Hepatocyte (in vitro differentiated cells): ENCODE measurements at places on chromosomes 1 and 21. TPM values are rescaled to one million over a fixed set of nuclear protein-coding genes. Genes with fewer than 3 reads are reported as not detected.

- DNase-seq: no peak
Observed at GRCh38 chr1:235416662-235417049, 49.4 kb downstream of the TBCE start.

- peak; percentile 83 for DNase-seq
Observed at GRCh38 chr1:6423321-6423999, 1.1 kb upstream of the ESPN start.

DNA sequence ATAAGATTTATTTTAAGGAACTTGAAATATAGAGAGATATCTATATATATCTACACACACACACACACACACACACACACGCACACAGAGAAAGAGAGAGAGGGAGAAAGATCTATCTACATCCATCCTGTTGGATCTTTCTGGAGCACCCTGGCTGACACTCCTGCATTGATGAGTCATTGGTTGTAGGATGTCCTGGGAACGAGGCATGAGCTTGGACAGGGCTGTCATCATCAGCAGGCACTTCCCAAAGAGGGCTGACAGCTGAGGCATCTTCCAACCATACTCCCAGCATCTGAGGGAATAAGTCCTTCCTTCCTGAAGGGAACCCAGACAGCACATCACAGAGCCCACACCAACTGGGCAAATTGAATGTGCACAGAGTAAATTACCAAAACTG is 99.1 kb upstream of the ERG start:
- DNase-seq: no peak

DNA sequence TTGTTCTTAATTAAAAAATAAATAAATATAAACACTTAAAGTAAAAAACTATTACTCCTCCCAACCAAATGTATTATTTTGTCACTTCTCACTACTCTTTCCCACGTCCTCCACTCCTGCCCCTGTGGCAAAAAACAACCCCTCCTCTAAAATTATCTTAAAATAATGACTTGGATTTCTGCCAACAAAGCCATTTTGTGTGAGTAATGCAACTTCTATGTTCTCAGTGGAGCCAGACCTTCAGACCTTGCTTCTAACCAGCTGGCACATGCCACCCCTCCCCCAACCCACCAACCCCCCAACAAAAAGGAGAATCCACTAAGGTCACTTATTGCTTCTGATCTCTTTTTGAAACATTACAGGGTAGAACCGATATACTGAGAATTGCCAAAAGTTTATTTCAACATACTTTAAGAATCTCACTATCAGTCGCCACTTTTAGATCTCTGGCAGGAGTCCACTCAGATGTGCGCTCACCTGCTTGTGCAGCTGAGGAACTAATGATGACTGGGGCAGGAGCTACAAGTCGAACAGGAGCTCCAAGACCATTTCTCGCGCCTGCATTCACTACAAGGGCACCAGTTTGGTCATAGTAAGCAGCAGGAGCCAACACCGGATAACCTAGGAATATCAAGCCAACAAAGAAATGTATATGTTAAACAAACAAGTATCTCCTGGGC is 58.3 kb upstream of the SDC3 start:
- peak; percentile 72 for DNase-seq

The RHBDL2 gene
- 0.57 TPM in 1 of 2 replicates, not detected in the other for total RNA-seq

The HSD3B2 gene
- 3.4 and 7.3 TPM in 2 replicates for total RNA-seq

- DNase-seq: no peak
Observed at GRCh38 chr21:38661889-38662568, 143.7 kb upstream of the ETS2 start.

DNA sequence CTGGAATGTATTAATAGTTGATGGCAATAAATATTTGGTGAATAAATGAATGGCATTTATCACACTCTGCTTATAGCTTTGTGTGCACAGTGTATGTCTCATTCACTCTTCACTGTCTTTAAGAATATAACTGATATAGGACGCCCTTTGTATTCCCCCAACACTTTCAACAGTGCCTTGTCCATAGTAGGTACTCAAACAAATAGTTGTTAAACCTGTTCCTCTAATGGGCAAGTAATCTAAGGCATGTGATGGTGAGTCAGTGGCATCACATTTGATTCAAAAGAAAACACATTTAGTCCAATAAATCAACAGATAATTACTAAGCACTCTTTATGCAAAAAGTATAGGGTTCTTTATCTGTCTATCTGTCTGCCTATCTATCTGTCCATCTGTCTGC is 11.2 kb upstream of the RXRG start:
- peak; percentile 20 for DNase-seq

GRCh38 chr1:226034482-226034881 is 28.0 kb upstream of the H3-3A start:
- peak; percentile 62 for DNase-seq

- peak; percentile 86 for DNase-seq
Observed at GRCh38 chr1:41493117-41493536, 8.6 kb upstream of the EDN2 start.

GRCh38 chr1:110012100-110012780 is 22.2 kb upstream of the STRIP1 start:
- DNase-seq: peak; percentile 54

- peak; percentile 74 for DNase-seq
Observed at GRCh38 chr21:26849428-26850115, 4.4 kb upstream of the ADAMTS1 start.

GRCh38 chr1:24341260-24341659 is 22.1 kb downstream of the GRHL3 start:
- DNase-seq: no peak

The LRRC53 gene
- not detected in 2 replicates for total RNA-seq

- DNase-seq: no peak
Observed at GRCh38 chr1:86860020-86860419, 53.9 kb downstream of the SELENOF start.

- DNase-seq: no peak
Observed at GRCh38 chr21:16570856-16571255, 841.1 kb downstream of the USP25 start.

- DNase-seq: no peak
Observed at GRCh38 chr1:116962987-116963639, 38.4 kb upstream of the CD101 start.

GRCh38 chr1:213535679-213536078 is 452.1 kb upstream of the PROX1 start:
- DNase-seq: no peak

The OR6K3 gene
- total RNA-seq: not detected in 2 replicates

The ASPM gene
- 7.6 and 8.2 TPM in 2 replicates for total RNA-seq

- no peak for DNase-seq
Observed at GRCh38 chr1:46496505-46496904, 6.9 kb downstream of the DMBX1 start.

DNA sequence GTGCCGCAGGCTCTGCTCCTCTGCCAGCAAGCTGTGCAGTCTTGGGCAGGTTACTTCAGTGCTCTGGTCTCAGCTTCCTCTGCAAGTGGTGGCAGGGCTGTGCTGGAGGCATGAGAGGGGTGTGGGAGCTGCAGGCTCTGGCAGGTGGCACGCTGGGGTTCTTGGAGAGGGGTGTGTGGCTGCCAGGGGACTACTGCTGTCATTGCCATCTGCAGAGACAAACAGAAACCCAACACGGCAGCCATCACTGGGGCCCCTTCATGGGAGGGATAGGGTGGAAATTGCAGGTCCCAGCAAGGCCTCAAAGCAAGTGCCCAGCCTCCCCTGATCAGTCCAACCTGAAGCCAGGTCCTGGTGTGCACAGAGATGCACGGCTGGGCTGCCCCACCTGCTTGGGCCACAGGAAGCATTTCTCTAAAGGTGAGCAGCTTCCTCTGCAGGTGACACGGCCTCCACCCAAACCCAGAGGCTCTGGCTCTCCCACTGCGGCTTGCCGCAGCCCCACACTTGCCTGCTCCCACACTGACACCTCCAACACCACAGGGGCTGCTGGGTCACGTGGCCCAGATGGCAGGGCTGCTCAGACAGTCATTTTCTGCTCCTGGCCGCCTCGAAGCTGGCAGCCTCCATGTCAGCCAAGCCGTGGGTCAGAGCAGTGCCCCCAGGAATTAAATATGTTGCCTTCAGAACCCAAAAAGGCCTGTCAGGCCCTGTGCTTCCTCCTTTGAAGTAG is 4.1 kb upstream of the COL6A2 start:
- no peak for DNase-seq

GRCh38 chr1:201279313-201279712 is 4.0 kb upstream of the PKP1 start:
- no peak for DNase-seq

The TMEM79 gene
- 3.3 and 3.4 TPM in 2 replicates for total RNA-seq

The IFNLR1 gene
- total RNA-seq: 5.8 and 6.4 TPM in 2 replicates

- no peak for DNase-seq
Observed at GRCh38 chr1:92916899-92917298, 44.4 kb downstream of the DIPK1A start.

The ESPN gene
- 21.4 and 31.1 TPM in 2 replicates for total RNA-seq

GRCh38 chr1:111496398-111496797 is 7.0 kb downstream of the ADORA3 start:
- DNase-seq: no peak

GRCh38 chr1:25786887-25787759 is 12.9 kb upstream of the SELENON start:
- no peak for DNase-seq

The CFAP141 gene
- not detected in 2 replicates for total RNA-seq

DNA sequence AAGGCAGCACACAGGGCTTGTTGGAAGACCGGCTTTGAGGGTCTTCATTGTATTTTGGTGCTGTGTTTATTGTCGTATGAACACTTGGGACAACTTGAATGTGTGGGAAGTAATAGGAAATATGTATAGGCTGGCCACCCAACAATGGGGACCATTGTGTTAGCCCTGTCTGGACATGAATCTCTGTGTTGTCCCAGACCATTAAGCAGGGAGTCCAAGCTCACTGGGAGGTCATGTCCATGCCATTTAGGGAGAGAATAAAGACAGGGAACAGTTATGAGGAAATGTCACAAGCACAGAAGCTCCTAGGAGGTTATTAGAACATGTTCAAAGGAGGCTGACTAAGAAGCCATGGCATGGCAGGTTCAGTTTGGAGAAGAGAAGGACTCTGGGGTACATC is 266.1 kb downstream of the KIF26B start:
- no peak for DNase-seq

DNA sequence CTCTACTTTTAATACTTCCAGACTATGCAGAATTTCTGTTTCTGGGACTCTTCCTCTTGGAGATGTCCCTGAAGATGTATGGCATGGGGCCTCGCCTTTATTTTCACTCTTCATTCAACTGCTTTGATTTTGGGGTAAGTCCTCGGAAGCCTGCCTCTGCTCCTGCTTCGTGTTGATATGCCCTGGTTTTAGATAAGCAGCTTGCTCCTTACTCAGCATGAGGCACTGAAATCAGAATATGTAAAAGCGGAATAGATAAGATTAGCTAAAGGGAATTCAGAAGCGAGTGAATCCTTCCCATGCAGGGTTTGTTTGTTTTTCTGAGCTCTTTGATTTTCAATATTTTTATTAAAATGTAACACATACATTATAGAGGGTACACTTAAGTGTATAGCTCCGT is 234.7 kb downstream of the CACNA1E start:
- DNase-seq: no peak

DNA sequence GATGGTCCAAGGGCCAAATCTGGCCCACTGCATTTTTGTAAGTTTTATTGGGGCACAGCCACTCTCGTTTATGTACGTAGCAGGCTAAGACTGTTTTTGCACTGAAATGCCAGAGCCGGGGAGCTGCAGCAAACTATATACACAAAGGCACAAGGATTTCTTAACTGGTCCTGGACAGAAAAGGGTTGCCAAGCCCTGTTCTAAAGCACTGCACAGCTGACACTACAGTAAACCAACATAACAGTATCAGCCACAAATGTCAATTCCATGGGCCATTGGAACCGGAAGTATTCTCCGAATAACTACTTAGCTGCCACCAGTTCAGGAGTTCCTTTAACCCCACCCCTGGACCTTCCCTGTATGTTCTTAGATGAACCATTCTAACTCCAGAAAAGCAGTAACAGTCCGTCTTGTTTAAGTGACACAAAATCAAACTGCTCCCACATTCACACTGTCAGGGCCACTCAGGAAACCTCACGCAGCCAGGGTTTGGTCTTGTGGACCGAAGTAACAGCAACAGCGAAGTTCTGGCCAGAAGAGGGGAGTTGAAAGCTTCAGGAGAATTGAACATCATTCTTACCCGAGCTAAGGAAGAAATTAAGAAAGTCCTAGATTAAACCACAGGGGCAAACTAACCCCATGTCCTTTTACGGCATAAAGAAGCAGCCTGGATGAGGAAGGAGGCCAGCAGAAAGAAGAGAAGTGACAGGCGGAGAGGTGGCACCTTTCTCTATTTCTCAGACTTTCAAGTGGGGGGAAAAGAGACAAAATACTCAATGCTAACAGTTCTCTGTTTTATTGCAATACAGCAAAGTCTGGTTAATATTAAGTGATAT is 49.2 kb downstream of the COQ8A start:
- no peak for DNase-seq

DNA sequence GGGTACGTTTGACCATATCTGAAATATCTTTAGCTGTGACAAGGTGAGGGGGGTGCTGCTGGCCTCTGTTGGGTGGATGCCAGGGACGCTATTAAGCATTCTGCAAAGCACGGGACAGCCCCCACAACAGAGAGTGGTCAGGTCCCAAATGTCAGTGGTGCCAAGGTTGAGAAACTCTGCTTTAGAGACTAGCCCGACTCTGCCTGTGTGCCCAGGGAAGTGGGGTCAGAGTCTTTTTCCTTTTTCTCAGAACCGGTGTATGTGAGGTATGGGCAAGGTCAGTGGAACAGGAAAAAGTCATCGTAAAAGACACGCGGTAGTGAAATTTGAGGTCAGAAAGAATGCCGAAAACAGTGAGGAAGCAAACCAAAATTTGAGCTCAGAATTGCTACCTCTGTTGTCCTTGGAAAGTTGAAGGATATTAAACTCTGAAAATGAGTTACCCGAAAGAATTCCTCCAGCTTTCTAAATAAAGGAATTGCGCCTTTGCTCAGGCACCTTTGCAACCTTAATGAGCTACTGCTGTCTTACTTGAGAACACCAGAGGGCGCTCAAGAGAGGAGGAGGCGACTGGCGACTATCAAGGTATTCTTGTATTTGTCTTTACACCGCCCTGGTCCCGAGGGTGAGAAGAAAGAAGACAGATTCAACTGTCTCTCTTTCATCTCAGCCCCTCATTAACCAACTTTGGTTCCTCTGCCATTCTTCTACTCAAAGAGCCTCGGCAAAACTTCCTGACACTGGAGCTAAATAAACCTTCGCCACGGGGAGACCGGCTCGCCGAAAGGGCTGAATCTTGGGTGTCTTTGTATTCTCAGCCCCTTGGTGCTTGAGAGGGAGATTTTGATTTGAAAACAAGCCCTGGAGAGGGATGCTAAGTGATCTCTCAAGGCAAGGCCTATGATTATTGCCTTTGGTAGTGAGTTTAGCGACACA is 85.4 kb upstream of the OLIG2 start:
- peak; percentile 78 for DNase-seq
